H1 (cell line): ENCODE measurements at places on chromosomes 16 and 17. TPM values are rescaled to one million over a fixed set of nuclear protein-coding genes. Genes with fewer than 3 reads are reported as not detected.

DNA sequence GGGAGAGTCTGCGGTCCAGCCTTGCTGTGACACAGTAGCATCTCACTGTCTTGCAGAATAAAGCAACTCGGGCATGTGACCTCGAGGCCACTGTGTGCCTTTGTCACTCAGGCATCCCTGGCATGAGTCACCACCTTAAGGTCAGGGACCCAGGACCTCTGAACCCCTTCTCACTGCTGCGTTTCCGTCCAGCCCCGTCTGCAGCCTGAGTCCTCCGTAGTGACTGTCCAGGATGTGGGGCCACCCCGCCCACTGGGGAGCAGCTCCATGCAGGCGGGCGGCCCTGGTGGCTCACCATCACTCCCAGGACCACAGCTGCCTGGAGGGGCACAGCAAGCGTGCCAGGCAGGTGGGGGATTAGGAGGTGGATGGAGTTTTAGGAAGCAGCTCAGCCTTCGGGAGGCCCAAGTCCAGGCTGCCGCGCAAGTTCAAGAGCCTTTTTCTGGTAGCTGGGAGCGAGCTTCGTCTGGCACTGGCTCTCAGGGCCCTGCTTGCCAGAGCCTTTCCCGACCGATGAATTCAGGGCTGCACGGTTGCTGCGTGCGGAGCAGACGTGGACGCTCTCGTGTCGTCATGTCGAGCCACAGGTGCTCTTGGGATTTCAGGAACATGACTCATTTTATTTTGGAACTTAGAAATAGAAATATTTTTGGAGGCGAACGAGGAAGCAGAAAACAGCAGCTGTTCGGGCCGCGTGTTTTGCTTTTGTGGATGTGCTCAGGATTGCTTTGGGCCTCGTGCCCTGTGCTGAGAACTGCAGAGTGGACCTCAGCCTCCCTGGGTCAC is 16.8 kb downstream of the KCTD5 start:
- no peaks in the 10 kb centered on the region for H3K4me1 ChIP-seq
- DNase-seq, result no peak
- H3K4me3 ChIP-seq, result no peak overlapping the region
- H3K27ac ChIP-seq, result no peak overlapping the region
- H3K36me3 ChIP-seq, result peaks cover 16% of the 10 kb centered on the region; the same call in 1 of the 2 replicates
- no peaks in the 10 kb centered on the region for H3K27me3 ChIP-seq

DNA sequence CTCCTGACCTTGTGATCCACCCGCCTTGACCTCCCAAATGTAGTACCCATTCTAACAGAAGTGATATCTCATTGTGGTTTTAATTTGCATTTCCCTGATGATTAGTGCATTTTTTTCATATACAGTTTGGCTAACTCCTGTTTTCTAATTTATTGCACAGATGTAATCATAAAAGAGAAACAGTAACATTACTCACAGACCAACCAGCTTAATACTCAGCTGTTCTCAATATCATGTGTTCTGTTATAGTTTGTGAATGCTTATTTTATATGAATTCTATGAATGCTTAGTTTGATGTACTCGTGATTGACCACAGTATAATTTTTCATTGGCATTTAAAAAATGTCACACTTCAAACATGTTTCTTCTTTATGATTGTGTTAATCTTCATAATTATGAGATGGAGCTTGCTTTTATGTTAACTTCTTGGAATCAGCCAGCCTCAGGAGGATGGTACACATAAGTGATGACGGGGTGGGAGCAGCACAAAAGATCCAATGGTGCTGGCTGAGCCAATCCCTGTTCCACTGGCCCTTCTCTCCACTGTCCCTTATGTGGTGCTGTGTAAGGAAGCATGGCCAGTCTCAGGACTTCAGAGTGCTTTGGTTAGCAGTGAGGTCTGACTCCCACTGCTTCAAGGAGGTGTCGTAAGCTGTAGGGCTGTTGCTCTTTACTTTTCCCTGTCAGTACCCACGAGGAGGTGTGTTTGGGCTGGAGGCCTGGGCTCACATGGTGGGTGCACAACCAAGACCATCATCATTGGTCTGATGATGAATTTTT is 191.0 kb downstream of the SPECC1 start:
- H3K36me3 ChIP-seq, result no peaks in the 10 kb centered on the region
- H3K4me3 ChIP-seq, result no peak overlapping the region
- no peak overlapping the region for H3K27ac ChIP-seq
- H3K27me3 ChIP-seq, result no peaks in the 10 kb centered on the region
- H3K4me1 ChIP-seq, result peaks cover 12% of the 10 kb centered on the region

DNA sequence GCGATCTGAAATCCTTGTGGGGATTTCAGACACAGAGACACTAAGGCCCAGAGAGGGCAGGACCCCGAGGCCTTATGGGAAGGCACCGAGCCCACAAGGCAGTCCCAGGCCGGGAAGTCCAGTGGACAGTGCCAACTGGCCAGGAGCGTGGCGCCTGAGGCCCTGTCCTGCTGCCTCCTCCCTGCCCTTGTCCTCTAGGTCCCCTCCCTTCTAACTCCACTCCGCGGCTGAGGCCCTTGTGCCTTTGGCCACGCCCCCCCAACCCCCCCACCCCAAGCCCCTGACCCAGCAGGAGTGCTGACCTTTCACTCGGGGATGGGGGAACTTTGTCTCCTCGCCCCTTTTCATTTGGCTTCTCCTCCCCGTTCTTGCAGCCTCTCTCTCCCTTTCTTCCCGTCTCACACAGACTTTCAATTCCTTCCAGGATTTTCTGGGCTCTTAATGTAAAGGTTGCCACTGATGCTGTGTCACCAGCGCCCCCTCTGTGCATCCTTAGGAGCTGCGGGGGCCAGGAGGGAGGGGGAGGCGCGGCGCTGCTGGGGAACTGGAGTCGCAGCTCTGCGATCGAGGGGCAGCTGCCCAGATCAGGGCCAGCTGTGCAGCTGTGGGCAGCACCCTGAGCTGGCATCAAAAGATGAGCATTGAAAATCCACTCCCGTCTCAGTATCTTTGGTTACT is 29.1 kb downstream of the CRHR1 start:
- H3K4me1 ChIP-seq, result no peaks in the 10 kb centered on the region
- H3K36me3 ChIP-seq, result no peaks in the 10 kb centered on the region
- no peak overlapping the region for H3K27ac ChIP-seq

- H3K4me3 ChIP-seq, result no peak overlapping the region
- H3K4me1 ChIP-seq, result peaks cover 5% of the 10 kb centered on the region; the same call in 1 of the 2 replicates
- no peak overlapping the region for H3K27ac ChIP-seq
- no peak for DNase-seq
- no peaks in the 10 kb centered on the region for H3K27me3 ChIP-seq
- H3K36me3 ChIP-seq, result no peaks in the 10 kb centered on the region
Observed at GRCh38 chr16:995087-995486, 13.5 kb downstream of the SOX8 start.

DNA sequence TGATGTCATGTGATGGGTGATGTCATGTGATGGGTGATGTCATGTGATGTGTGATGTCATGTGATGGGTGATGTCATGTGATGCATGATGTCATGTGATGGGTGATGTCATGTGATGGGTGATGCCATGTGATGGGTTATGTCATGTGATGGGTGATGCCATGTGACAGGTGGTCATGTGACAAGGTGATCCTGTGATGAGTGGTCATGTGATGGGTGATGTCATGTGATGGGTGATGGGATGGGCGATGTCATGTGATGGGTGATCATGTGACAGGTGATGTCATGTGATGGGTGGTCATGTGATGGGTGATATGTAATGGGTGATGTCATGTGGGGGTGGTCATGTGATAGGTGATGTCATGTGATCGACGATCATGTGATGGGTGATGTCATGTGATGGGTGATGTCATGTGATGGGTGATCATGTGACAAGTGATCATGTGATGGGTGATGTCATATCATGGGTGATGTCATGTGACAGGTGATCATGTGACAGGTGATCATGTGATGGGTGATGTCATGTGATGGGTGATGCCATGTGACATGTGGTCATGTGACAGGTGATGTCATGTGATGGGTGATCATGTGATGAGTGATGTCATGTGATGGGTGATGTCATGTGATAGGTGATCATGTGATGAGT is 17.2 kb downstream of the CD300LB start:
- no peak overlapping the region for H3K27ac ChIP-seq
- 0 out of 2 replicates have a peak overlapping the region, but pooled peaks have one; percentile 2 for H3K4me3 ChIP-seq
- no peaks in the 10 kb centered on the region for H3K4me1 ChIP-seq
- H3K36me3 ChIP-seq, result no peaks in the 10 kb centered on the region
- DNase-seq, result peak; percentile 61

DNA sequence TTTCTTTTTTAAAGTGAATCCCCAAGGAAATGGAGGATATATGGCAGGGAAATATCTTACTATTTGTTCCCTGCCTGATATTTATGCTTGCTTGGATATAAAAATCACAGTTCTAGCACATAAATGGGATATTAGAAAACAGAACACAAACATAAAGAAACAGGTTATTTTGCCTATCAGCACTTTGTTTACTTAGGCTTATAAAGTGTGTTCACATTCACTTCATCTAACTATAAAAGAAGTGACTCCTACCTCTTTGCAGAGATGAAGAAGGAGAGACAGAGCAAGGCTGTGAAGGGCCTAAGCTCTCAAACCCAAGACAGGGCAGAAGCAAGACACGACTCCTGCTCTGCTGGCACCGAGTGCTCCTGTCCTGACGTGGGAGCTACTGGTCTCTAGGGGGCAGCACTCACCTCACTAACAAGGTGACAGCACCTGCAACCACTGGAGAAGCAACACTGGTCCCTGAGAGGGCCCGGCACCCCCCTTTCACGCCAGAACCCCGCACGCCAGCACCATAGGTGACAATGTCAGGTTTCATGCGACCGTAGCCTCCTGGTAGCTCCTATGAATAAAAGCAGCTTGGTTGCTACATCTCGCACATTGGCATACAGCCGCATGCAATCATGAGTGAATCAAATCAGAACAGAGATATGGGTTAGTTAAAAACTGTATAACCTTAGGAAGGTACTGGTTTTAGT is 32.0 kb downstream of the MBTPS1 start:
- no peaks in the 10 kb centered on the region for H3K4me1 ChIP-seq
- H3K36me3 ChIP-seq, result peaks cover 38% of the 10 kb centered on the region
- no peaks in the 10 kb centered on the region for H3K27me3 ChIP-seq
- no peak overlapping the region for H3K4me3 ChIP-seq

GRCh38 chr17:73644145-73645049 is at the start of gene SDK2:
Gene SDK2, minus strand, starts transcription at chr17:73644445. Its CDS starts 357 bp downstream, at chr17:73644088.
- H3K36me3 ChIP-seq, result no peaks in the 10 kb centered on the region
- peaks cover 12% of the 10 kb centered on the region for H3K4me1 ChIP-seq
- peak; percentile 75 for DNase-seq
- H3K27ac ChIP-seq, result no peak within 1 kb of the TSS
- H3K4me3 ChIP-seq, result peak within 1 kb of the TSS; percentile 67

GRCh38 chr17:7549401-7550055 is 670 bp downstream of the TNFSF12 start:
- DNase-seq, result no peak
- 0 out of 2 replicates have a peak, but pooled peaks cover 3% of the 10 kb centered on the region for H3K4me1 ChIP-seq
- H3K27ac ChIP-seq, result no peak overlapping the region
- peaks cover 3% of the 10 kb centered on the region for H3K27me3 ChIP-seq
- peak overlapping the region; percentile 66 for H3K4me3 ChIP-seq
- H3K36me3 ChIP-seq, result no peaks in the 10 kb centered on the region

- no peaks in the 10 kb centered on the region for H3K27me3 ChIP-seq
- H3K4me3 ChIP-seq, result no peak overlapping the region
- no peak overlapping the region for H3K27ac ChIP-seq
- no peak for DNase-seq
- no peaks in the 10 kb centered on the region for H3K4me1 ChIP-seq
- H3K36me3 ChIP-seq, result no peaks in the 10 kb centered on the region
Observed at GRCh38 chr16:25217921-25218320, 1.2 kb downstream of the AQP8 start.

GRCh38 chr17:21482189-21482865 is 106.2 kb downstream of the KCNJ12 start:
- no peaks in the 10 kb centered on the region for H3K36me3 ChIP-seq
- no peaks in the 10 kb centered on the region for H3K4me1 ChIP-seq
- H3K4me3 ChIP-seq, result no peak overlapping the region

- no peaks in the 10 kb centered on the region for H3K36me3 ChIP-seq
- H3K27ac ChIP-seq, result peak overlapping the region; percentile 73; the same call in 1 of the 2 replicates
- peaks cover 8% of the 10 kb centered on the region for H3K4me1 ChIP-seq
Observed at GRCh38 chr16:9053006-9053601, 38.3 kb upstream of the HAPSTR1 start.

DNA sequence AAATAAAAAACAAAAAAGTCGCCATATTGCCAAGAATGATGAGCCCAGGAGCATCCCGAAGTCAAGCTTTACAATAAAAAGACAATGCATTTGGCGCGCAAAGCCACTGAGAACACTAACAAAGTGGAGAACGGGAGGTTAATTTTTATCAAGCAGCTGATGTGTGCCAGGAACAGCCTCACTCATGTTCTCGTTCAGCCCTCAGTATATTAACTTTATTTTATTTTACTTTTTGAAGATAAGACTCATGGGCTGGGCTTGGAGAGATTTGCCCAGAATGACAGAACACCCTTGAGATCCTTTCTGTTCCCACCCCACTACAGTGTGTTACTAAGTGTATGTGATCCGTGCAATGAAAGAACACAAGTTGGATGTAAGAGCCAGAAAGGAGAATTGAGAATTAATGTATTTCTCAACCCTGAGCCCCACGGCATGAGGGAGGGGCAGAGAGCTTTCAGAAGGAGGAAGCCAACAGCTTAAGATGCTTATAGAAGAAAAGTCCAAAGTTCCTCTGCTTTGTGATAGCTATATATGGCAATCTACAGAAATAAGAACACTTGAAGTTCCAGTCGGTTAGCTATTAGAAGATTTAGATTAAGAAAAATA is 48.4 kb downstream of the COTL1 start:
- H3K4me3 ChIP-seq, result no peak overlapping the region
- no peak overlapping the region for H3K27ac ChIP-seq
- peaks cover 15% of the 10 kb centered on the region for H3K4me1 ChIP-seq
- no peaks in the 10 kb centered on the region for H3K27me3 ChIP-seq
- no peak for DNase-seq

DNA sequence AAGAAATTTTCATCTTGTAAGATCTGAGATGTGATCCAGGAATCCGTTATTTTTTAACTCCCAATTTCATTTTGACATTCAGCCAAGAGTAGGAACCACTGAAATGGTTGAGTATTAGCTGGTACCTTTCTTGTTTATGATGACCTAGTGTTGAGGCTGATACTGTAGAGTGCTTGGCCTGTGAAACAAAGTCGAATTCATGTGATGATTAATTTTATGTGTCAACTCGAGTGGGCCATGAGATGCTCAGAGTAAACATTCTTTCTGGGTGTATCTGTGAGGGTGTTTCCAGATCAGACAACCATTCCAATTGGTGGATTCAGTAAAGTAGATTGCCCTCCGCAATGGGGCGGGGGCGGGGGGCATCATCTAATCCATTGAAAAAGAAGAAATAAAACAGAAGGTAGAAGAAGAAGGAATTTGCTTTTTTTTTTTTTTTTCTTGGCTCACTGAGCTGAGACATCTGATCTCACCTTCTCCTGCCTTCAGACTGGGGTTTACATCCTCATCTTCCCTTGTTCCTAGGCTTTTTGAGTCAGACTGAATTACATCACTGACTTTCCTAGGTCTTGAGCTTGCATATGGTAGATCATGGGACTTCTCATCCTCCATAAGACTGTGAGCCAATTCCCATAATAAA is 264.6 kb upstream of the KCNJ16 start:
- H3K27me3 ChIP-seq, result no peaks in the 10 kb centered on the region
- H3K27ac ChIP-seq, result no peak overlapping the region
- H3K4me3 ChIP-seq, result no peak overlapping the region
- no peaks in the 10 kb centered on the region for H3K36me3 ChIP-seq
- no peak for DNase-seq

GRCh38 chr17:1077986-1078711 is 81.2 kb downstream of the TIMM22 start:
- H3K27me3 ChIP-seq, result no peaks in the 10 kb centered on the region
- no peak overlapping the region for H3K4me3 ChIP-seq
- DNase-seq, result peak; percentile 67

PITPNM3 gene
- 1.7 and 2.1 TPM in 2 replicates for total RNA-seq

KRTAP4-12 gene
- total RNA-seq, result not detected in 2 replicates

TNP2 gene
- total RNA-seq, result not detected in 2 replicates

KRT222 gene
- 0.61 and 0.75 TPM in 2 replicates for total RNA-seq

WFDC1 gene
- 1.1 and 1.6 TPM in 2 replicates for total RNA-seq

TOX3 gene
- 16.7 and 21.2 TPM in 2 replicates for total RNA-seq

NMRAL1 gene
- 66.8 and 72.5 TPM in 2 replicates for total RNA-seq
